ENCODE measurements at places on chromosomes 6 and 20.

DNA sequence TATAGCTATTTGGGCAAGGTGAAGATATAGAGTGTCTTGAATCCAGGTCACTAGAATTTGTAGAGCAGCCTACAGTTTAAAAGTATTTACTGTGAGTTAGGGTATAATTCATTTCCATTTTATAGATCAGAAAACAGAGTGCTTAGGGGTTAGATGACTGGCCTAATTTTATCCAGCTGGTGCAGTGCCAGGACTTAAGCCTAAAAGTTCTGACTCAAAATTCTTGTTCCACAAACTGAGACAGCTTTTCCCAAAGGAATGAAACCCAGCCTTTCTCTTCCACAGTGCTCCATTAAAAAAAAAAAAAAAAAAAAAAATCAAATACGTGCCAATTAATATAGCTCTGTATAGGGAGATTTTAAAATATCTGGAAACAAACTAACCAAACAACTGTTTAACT, 441.0 kb upstream of the MARCKS start:
- DNase-seq, result no peak

GRCh38 chr6:167396068-167396658, 71.3 kb downstream of the TTLL2 start:
- DNase-seq, result no peak

DNA sequence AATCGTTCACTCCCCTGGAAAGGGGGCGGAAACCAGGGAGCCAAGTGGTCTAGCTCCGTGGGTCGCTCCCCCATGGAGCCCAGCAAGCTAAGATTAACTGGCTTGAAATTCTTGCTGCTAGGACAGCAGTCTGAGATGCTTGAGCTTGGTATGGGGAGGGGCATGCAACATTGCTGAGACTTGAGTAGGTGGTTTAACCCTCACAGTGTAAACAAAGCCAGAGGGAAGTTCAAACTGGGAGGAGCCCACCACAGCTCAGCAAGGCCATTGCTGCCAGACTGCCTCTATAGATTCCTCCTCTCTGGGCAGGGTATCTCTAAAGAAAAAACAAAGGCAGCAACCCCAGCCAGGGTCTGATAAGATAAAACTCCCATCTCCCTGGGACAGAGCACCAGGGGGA, 43.2 kb downstream of the COL21A1 start:
- DNase-seq, result no peak

GRCh38 chr6:99364026-99364425, 14.6 kb upstream of the FAXC start:
- no peak for DNase-seq

DNA sequence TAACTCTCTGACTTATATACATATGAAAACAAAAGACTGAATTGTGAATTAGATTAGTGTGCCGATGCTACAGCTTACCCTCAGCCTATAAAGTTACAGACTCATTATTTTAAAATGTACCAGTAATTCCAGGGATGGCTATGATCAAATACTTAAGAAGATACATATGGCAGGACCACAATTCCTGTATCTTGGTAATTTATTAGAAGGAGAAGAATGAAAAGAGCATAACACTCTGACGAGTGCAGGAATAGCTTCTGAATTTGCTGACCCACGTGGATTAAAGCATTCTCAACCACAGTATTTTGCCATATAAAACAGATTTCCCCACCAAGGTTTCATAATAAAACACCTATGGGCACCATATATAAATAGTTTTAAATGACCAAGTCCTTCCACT, 368.5 kb upstream of the RUNX2 start:
- DNase-seq, result no peak

DNA sequence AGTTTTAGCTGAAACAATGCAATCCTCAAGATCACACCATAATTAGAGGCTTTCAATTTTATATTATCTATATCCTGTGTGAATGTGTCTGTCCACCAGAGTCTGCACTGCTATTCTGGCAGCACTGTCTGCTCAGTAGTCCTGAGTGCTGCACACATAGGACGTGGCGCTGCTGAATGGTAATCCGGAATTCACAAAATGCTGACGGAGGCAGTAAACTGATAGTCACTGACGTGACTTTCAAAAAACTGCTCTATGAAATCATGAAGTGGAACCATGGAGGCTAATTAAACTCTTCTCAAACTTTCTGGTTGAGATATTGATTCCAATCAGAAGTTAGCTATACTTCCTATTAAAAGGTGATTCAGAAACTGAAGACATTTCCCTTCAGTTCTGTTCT, 190.8 kb upstream of the NOX3 start:
- DNase-seq, result no peak
